Naive thymus-derived CD8-positive, alpha-beta T cell (primary cell): ENCODE measurements at places on chromosomes 5 and 9.

- no peak overlapping the region for H3K4me3 ChIP-seq
- no peaks in the 10 kb centered on the region for H3K4me1 ChIP-seq
- no peak for DNase-seq
- peaks cover 16% of the 10 kb centered on the region for H3K27me3 ChIP-seq
- no peak overlapping the region for H3K27ac ChIP-seq
Measured at GRCh38 chr9:18798508-18799290, 234.3 kb downstream of the SAXO1 start.

DNA sequence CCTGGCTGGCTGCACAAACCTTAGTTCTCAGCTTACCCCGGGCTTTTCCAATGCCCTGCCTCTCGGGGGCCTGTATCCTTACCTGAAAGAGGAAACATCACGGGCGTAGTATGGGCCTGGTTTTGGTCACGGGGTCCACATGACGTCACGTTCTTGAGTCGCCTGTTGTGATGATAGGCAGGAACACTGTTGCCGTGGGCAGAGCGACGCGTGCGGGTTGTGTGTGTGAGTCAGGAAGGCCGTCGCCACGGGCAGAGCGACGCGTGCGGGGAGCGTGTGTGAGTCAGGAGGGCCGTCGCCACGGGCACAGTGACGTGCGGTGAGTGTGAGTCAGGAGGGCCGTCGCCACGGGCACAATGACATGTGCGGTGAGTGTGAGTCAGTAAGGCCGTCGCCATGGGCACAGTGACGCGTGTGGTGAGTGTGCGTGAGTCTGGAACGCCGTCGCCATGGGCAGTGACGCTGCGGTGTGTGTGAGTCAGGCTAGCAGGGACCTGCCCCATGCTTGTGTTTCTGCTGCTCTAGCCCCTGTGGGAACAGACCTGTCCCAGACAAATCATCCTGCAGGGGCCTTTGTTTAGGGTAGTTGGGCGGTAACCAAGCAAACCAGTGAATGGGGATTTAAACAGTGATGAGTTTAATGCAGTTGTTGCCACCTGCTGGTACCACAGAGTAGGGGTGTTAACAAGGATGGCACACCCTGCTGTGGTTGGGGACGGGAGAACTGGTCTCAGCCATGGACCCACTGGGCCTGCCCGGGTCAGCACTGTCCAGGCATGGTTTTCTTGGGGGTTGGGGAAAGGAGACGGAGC, 19.8 kb downstream of the TRIP13 start:
- H3K27ac ChIP-seq = no peak overlapping the region
- H3K4me1 ChIP-seq = no peaks in the 10 kb centered on the region
- no peaks in the 10 kb centered on the region for H3K27me3 ChIP-seq
- DNase-seq = no peak
- H3K4me3 ChIP-seq = no peak overlapping the region

DNA sequence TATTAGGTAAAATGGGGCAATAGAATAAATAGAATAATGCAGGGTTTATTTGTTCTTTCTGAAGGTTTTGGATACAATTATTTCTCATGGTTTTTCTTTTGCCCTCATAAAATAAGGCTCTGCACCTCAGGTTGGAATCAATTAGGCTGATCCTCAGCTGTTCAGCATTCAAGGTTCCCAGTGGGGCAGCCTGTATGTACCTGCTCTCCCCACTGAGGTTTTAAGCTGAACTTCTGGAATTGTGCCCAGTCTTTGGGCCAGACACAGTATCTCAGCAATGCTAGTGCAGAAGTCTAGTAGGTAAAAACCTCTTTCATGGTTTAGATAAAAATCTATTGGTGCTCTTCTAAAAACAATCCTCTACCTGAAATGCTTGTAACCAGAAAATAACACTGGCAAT, 98.0 kb downstream of the EDIL3 start:
- no peak overlapping the region for H3K4me3 ChIP-seq
- no peak overlapping the region for H3K27ac ChIP-seq
- H3K36me3 ChIP-seq = no peaks in the 10 kb centered on the region
- no peak for DNase-seq
- H3K27me3 ChIP-seq = no peaks in the 10 kb centered on the region

- H3K4me3 ChIP-seq = no peak overlapping the region
- no peak for DNase-seq
- no peaks in the 10 kb centered on the region for H3K27me3 ChIP-seq
- peaks cover 57% of the 10 kb centered on the region for H3K36me3 ChIP-seq
- peaks cover 15% of the 10 kb centered on the region for H3K4me1 ChIP-seq
- H3K27ac ChIP-seq = peak overlapping the region; percentile 20
Measured at GRCh38 chr5:151740958-151741373, 17.5 kb downstream of the ATOX1 start.

- no peak overlapping the region for H3K4me3 ChIP-seq
- H3K4me1 ChIP-seq = no peaks in the 10 kb centered on the region
- DNase-seq = no peak
Measured at GRCh38 chr5:95993266-95993665, 31.6 kb upstream of the ELL2 start.

- H3K36me3 ChIP-seq = no peaks in the 10 kb centered on the region
- H3K27ac ChIP-seq = no peak overlapping the region
- no peaks in the 10 kb centered on the region for H3K4me1 ChIP-seq
- no peak overlapping the region for H3K4me3 ChIP-seq
- H3K27me3 ChIP-seq = peaks cover 4% of the 10 kb centered on the region
Measured at GRCh38 chr5:127799293-127799905, 96.2 kb downstream of the CCDC192 start.

DNA sequence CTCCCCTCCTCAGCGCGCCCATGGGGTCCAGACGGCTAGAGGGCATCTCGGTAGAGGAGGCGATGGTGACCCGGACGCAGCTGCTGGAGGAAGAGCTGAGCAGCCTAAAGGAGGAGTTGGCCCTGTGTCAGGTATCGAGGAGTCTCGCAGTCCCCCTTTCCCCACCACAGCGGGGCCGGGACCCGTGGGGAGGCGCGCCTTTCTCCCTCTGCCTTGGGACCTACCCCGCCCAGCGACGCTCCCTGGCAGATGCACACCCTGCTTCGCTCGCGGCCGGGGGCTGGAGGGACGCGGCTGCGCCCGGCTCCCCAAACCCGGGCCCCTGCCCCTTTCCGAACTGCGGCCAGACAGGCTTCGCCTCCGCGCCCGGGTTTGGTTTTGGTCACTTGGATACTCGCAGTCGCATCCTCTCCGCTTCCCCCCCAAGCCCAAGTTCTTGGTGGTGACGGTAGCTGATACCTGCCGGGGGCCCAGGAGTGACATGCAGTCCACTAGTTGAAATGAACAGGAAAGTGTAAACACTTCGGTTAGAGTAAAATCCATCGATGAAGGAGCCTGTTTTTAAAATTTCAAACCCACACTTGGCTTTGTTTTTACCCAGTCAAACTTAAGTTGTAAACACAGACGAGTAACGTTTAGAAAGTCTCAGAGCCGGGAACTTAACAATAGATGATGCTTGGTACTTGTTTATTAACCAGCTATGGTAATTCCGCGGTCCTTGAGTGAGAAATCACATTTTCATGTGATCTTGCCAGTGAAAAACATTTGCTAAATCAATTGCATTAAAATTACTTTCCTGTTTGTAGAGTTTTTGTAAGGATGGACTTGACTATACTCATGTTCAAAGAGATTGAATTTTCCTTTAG, 688 bp downstream of the CNTLN start:
- peaks cover 15% of the 10 kb centered on the region for H3K4me1 ChIP-seq
- no peak for DNase-seq
- peaks cover 4% of the 10 kb centered on the region for H3K36me3 ChIP-seq
- H3K27me3 ChIP-seq = peaks cover 26% of the 10 kb centered on the region
- H3K27ac ChIP-seq = no peak overlapping the region
- peak overlapping the region; percentile 92 for H3K4me3 ChIP-seq

DNA sequence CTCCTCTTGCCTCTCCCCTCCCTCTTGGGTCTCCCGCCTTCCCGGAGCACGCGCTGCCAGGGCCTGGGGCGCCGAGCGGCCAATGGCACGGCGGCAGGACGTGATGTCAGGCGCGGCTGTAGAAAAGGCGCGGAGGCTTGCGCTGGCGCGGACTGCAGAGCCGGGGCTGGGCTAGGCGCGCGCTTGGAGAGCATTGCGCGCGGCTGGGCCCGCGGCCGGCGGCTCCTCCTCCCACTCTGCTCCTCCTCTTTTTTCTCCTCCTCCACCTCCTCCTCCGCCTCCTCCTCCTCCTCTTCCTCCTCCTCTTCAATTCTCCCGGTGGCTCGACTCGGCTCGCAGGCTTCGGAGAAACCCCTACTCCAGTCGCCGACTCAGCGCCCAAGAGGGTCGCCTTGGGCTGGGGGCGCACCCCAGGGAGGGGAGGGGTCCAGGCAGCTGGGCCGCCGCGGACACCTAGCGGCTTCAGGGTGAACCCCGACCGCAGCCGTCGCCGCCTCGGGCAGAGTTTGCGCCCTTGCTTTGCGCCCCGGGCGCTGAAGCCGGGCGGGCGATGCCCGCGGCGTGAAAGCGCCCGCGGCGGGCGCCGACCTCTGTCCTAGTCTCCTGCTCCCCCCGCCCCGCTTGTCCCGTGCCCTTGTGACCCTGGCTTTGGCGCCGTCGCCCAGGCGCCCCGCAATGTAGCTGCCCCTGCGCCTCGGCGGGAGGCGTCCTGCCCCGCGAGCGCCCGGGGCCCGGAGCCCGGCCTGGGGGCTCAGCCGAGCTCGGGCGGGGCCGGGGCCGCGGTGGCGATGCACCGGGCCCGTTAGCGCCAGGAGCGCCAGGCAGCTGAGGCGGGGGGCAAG, at the start of gene LHX2:
Gene LHX2 (plus strand): TSS at position 309 of the 842 bp plus-strand sequence. CDS start 581 bp downstream, outside the sequence.
- DNase-seq = no peak
- peaks cover 46% of the 10 kb centered on the region for H3K27me3 ChIP-seq
- no peak within 1 kb of the TSS for H3K4me3 ChIP-seq
- peaks cover 8% of the 10 kb centered on the region for H3K36me3 ChIP-seq
- H3K4me1 ChIP-seq = peaks cover 46% of the 10 kb centered on the region
- H3K27ac ChIP-seq = no peak within 1 kb of the TSS

GRCh38 chr5:71662381-71662780, 56.7 kb upstream of the CARTPT start:
- no peak overlapping the region for H3K4me3 ChIP-seq
- H3K36me3 ChIP-seq = peaks cover 9% of the 10 kb centered on the region
- H3K4me1 ChIP-seq = no peaks in the 10 kb centered on the region
- H3K27ac ChIP-seq = no peak overlapping the region
- DNase-seq = no peak

DNA sequence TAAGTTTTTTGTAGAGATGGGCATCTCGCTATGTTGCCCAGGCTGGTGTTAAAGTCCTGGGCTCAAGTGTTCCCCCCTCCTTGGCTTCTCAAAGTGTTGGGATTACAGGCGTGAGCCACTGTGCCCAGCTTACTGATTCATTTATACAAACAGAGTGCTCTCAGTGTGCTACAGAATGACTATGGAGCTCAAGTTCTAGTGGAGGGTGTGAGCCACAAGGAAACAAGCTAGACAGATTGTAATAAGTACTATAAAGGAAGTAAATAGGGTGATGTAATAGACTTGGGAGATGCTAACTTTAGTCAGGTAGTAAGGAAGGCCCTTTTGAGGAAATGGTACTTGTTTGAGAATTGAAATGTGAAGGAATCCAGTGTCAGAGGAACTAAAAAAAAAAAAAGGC, 1.7 kb upstream of the TMEM267 start:
- H3K27me3 ChIP-seq = no peaks in the 10 kb centered on the region
- H3K4me3 ChIP-seq = peak overlapping the region; percentile 47
- H3K36me3 ChIP-seq = no peaks in the 10 kb centered on the region
- peaks cover 12% of the 10 kb centered on the region for H3K4me1 ChIP-seq
- H3K27ac ChIP-seq = peak overlapping the region; percentile 100
- no peak for DNase-seq

DNA sequence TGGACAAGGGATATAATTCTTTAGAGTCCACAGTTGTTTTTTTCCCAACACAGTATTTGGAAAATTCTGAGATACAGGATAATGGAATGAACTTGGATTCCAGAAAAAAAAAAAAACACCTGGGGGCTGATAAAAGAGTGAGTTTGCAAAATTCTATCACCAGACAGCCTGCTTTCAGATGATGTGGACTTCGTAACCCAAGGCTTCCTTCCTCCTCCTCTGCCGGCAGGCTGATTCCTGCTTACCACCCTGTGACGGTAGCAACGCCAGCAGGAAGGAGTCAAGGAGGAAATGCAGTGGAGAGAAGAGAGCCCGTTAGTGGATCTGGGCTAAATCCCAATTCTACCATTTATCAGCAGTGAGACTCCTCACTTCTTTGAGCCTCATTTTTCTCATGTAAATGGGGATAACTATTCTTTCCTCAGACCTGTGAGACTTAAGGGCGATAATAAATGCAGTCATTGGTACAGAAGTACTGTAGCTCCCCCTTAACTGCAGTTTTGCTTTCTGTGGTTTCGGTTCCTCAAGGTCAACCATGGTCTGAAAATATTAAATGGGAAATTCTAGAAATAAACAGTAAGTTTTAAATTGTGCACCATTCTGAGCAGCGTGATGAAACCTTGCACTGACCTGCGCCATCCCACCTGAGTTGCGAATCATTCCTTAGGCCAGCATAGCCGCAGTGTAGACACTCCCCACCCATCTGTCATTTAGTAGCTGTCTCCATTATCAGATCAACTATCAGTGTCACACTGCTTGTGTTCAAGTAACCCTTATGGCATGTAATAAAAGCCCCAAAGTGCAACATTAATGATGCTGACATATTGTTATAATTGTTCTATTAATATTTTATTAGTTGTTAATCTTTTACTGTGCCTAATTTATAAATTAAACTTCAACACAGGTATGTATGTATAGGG, 71.4 kb downstream of the DCP2 start:
- no peak overlapping the region for H3K27ac ChIP-seq
- no peak overlapping the region for H3K4me3 ChIP-seq
- H3K36me3 ChIP-seq = peaks cover 31% of the 10 kb centered on the region

- no peaks in the 10 kb centered on the region for H3K36me3 ChIP-seq
- no peaks in the 10 kb centered on the region for H3K27me3 ChIP-seq
- H3K4me3 ChIP-seq = no peak overlapping the region
- no peaks in the 10 kb centered on the region for H3K4me1 ChIP-seq
- H3K27ac ChIP-seq = no peak overlapping the region
- DNase-seq = no peak
Measured at GRCh38 chr9:108444400-108445358, 411.1 kb downstream of the ACTL7B start.

DNA sequence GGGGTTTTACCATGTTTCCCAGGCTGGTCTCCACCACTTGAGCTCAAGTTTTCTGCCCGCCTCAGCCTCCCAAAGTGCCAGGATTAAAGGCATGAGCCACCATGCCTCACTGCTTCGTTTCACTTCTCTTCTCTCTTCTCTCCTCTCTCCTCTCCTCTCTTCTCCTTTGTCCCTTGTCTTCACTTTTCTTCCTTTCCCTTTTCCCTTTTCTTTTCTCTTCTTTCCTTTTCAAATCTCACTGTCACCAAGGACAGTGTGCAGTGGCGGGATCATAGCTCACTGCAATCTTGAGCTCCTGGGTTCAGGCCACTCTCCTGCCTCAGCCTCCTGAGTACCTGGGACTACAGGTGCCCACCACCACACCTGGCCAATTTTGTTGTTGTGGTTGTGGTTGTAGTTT, 49.5 kb downstream of the SLF1 start:
- H3K27ac ChIP-seq = no peak overlapping the region
- no peak for DNase-seq
- H3K27me3 ChIP-seq = no peaks in the 10 kb centered on the region
- peaks cover 1% of the 10 kb centered on the region for H3K4me1 ChIP-seq

- peaks cover 3% of the 10 kb centered on the region for H3K4me1 ChIP-seq
- no peak overlapping the region for H3K27ac ChIP-seq
- no peak overlapping the region for H3K4me3 ChIP-seq
- no peak for DNase-seq
- H3K36me3 ChIP-seq = no peaks in the 10 kb centered on the region
Measured at GRCh38 chr5:72611118-72611730, 104.0 kb upstream of the ZNF366 start.
